ENCODE measurements at places on chromosomes 4 and X. TPM values are rescaled to one million over a fixed set of nuclear protein-coding genes. Genes with fewer than 3 reads are reported as not detected.

DNA sequence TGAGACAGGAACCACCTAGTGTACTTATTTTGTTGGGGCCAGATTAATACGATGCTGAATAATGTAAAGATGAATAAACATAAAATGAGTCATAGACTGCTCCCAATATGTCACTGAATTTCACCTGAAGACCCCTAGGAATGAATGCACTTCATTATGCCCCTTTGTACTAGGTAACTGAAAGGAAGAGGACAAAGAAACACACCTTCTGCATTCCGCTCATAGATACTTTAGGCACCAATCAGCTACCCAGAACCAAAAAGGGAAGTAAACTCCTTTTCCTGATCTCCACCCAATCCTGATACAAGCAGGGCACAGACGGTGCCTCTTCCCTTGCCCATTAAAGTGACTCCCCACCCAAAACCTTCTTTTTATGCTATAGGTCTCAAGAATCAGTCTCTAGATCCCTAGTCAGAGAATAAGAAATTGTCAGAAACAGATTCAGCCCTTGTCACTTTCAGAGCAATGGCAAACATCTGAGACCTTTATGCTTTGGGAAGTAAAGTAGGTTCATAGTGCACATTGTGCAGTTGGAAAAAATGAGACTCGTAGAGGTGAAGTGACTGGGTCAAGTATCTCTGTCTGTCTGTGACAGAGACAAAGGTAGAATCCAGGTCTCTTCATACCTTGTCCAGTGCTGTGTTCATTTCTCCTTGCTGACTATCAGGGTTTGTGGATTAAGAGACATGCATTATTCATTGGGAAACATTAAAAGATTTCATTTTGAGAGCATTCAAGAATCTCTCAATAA is 2.3 kb downstream of the GPR174 start:
- DNase-seq: peak; percentile 71

GRCh38 chrX:1361275-1361674 is 24.7 kb downstream of the IL3RA start:
- DNase-seq: no peak

The PLS3 gene
- total RNA-seq: 5.1 TPM

- DNase-seq: no peak
These were observed 660.6 kb upstream of the TENM3 start for GRCh38 chr4:181582595-181582994.

DNA sequence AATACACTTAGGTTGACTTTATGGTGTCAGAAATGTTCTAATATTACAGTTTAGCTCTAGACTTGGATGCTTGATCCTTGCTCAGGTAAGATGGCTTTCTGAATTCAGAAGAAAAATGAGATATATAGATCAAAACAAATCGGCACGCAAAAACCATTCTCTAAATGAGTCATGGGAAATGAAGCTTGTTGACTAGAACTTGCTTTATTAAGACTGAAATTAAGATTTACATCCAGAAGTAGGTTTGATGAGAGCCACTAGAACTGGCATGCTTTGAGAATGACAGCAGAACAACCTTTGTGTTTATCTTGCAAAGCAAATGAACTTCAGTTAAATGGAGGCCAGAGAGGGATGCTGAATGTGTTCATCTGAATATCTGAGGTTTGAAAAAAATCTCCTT is 304.9 kb upstream of the KLF3 start:
- DNase-seq: no peak

All from activated CD4-positive, alpha-beta T cell treated with anti-CD3 and anti-CD28 coated beads, Interleukin-2, amount 10 ng/mL, durations not matched to agents 24 days and 14 days (primary cell).